ENCODE measurements at places on chromosomes 2 and 18.

DNA sequence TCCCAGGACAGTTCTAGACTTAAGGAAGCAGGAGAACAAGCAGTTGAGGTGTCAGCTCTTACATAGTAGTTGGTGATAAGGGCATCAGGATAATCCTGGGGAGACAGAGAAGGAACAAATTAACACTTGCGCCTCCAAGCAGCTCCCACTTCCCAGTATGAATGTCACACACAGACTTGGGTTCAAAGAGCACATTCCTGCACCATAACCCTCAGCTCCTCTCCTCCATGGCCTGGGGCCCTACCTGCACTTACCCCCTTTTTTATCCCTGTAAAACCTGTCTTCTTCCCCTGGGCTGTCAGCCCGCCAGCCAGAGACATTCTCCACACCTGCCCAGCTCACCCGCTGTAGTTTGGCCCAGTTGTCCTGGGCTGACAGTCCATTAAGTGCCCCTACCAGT is 3.9 kb upstream of the UCN start:
- no peak for DNase-seq

DNA sequence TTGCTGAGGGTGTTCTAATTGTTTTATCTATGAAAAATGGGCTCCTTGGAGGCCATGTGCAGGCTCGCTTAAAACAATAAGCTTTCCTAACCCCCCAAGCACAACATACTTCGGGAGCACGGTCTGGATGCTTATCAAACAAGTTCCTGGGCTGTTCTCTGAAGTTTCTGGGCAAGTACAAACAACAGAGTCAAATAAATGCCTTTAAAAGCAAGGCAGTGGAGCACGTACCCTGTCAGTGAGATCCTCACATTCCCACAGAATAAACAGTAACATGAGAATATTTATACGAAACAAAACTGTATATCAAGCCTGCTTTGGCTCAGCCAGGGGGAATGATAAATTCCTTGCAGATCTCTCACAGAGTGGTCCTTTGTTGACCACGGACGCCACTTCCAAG is 44.8 kb downstream of the FTCDNL1 start:
- DNase-seq, result no peak

DNA sequence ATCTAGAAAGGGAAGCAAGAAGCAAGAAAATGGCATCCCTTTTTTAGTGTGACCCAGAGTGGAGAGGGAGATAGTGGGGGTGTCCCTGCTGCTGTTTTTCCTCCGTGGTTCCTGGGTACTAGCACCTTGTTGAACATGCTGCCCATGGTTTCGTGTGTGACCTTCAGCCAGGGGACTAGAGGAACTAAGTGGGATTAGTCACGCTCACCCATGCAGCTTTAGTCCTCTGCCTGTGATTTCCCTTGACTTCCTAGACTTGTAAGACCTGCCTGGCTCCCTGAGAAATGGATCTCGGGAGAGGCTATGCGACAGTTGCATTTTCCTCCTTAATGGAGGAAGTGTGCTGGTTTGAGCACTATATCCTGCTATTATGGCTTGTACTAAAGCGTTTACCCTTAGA is 471.4 kb downstream of the DCDC2C start:
- DNase-seq, result no peak

DNA sequence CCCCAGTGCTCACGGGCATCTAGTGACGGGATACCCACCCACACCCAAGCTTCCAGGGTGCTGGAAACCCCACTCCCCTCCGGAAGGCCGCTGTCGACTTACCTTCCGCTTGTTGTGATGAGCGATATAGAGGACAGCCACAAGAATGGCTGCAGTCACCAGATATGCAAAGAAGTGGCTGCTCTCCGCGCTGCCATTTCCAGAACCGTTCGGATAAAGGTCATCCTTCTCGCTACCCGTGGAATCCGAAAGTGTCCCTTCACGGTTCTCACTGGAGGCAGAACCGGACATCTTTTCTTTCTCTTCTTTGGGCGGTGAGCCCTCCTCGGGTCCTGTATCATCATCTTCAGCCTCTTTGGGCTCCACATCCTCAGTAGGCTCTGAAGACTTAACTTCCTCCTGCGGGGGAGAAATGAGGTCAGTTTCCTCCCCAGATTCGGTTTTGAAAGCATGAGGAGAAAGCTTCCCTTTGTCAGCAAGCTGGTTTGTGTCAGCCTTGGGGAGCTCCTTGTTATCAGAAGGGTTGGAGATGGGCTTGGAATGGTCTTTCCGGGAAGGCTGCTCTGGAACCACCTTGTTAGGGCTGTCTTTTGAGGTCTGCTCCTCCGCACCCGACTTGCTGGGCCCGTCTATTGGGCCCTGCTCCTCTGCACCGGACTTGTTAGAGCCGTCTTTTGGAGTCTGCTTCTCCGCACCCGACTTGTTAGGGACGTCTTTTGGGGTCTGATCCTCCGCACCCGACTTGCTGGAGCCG is 1.2 kb downstream of the TGOLN2 start:
- no peak for DNase-seq

GRCh38 chr2:7411691-7412090 is 494.5 kb downstream of the RNF144A start:
- DNase-seq, result no peak

GRCh38 chr2:85160966-85161960 is 28.1 kb downstream of the TCF7L1 start:
- DNase-seq, result no peak

- DNase-seq, result no peak
Measured at GRCh38 chr2:138700716-138701115, 79.5 kb downstream of the NXPH2 start.

DNA sequence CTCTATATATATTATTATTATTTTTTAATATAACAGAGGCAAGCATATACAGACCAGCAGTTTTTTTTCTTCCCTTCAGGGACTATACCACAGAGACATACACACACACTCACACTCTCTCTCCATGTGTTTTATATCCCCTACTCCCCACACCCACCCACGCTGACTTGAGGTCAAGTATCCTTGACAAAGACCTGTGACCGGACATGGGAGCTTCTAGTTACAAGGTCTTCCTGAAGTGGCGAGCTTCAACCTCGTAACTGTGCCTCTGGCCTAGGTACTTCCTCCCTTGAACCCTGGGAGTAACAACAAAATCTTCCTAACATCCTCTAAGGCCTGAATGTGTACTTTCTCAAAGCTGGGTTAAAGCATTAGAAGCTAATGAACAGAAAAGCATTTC is 52.5 kb downstream of the POLR1A start:
- no peak for DNase-seq

DNA sequence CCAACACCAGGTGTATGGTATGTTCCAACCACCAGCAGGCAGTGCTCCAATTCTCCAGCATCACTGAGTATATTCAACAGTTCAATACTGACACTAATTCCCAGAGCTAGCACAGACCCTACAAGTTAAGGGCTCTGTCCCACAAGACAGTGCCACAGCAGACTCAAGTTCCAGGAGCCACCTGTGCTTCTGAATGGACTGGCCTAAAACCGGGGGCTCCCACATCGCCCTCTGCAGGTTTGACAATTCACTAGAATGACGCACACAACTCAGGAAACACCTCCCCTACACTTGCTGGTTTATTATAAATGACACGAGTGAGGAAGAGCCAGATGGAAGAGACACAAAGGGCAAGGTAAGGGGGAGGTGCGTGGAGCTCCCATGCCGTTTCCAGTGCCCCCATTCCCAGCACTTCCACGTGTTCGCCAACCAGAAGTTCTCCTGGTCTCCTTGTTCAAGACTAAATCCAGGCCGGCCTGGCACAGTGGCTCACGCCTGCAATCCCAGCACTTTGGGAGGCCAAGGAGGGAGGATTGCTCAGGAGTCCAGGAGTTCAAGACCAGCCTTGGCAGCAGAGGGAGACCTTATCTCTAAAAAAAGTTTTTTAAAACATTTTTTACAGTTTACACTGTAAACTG is 12.2 kb upstream of the ATP6V1B1 start:
- DNase-seq, result no peak

DNA sequence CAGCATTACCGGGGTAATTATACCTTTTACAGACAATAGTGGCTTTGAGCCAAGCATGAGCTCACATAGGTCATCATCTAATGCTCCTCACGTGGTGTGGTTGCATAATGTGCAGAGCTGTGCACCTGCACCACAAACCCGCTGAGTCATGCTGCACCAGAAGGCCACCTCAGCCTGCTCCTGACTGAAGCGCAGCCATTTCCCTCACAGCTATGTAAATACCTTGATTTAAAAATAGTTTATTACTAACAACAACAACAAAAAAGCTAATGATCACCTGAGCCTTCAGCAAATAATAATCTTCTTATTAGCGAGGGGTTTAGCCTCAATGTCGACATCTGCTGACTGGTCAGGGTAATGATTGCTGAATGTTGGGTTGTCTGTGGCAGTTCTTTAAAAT is 238.8 kb downstream of the MBD5 start:
- no peak for DNase-seq

DNA sequence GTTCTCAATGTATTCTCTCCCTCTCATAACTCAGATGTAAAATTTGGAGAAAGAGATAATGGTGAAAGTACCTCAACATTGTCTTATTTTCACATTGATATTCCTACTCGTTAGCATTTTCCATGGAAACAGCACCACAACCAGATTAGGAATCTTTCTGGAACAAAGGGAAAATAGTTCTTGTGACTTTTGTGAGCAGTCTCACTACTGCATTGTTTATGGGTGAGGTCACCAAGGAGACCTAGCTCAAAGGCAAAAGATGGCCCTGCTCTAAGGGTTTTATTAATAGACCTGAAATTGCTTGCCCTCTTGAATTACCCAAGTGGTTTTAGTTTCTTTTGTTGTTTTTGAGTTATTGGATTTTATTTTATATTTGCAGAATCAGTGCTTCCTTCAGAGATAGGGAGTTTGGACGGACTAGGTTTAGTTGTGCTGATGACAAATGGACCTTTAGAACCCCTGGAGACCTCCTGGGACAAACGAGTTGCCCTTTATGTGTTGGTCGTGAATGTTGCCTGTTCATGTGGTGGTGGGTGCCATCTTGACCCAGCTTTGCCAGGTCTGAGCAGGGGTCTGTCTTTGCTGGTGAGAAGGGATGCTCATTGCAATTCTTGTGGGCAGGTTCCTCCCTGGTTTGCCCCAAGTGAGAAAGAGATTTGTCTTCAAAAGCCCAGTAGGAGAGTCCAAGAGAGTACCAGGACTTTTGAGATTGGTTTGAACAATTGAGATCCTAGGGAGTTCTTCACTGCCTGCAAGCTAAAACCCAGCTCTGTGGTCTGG is 58.1 kb downstream of the INPP4A start:
- DNase-seq, result no peak

- DNase-seq, result no peak
Measured at GRCh38 chr2:221485503-221485870, 86.6 kb downstream of the EPHA4 start.

DNA sequence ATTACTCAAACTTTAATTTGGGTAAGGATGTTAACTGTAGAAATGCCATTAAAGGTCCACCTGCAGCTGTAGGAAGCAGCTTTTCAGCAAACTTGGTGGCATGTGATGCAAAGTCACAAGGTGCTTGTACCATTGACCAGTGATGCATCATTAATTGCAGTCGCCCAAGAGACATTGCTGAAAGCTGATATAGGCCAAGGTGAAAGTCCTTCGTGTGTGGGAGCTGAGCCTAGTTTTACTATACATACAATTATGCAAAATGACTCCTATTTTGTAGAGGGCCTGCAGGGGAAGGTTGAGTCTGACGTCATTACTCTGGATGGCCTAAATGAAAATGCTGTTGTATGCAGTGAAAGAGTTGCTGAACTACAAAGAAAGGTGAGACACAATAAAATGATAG is 40.5 kb downstream of the ALMS1 start:
- no peak for DNase-seq

Data from stimulated activated CD8-positive, alpha-beta memory T cell treated with anti-CD3 and anti-CD28 coated beads, Interleukin-4, amount 100 ng/mL, for 1 hour (primary cell).